Caco-2 (cell line): ENCODE measurements at places on chromosomes 6 and 20. TPM values are rescaled to one million over a fixed set of nuclear protein-coding genes. Genes with fewer than 3 reads are reported as not detected.

The ANKRD6 gene
- 20.5 and 25.6 TPM in 2 replicates for total RNA-seq

- peak overlapping the region; percentile 15; the same call in 1 of the 2 replicates for H3K4me3 ChIP-seq
- no peaks in the 10 kb centered on the region for H3K36me3 ChIP-seq
- peaks cover 33% of the 10 kb centered on the region for H3K4me1 ChIP-seq
- peak overlapping the region; percentile 89 for H3K27ac ChIP-seq
Observed at GRCh38 chr6:27568226-27568897, 95.5 kb upstream of the ZNF184 start.

GRCh38 chr6:125057392-125058246 lies 95.4 kb downstream of the RNF217 start:
- no peak overlapping the region for H3K27ac ChIP-seq
- H3K4me3 ChIP-seq = no peak overlapping the region
- no peaks in the 10 kb centered on the region for H3K27me3 ChIP-seq
- H3K4me1 ChIP-seq = no peaks in the 10 kb centered on the region
- no peak for DNase-seq

- H3K27ac ChIP-seq = no peak overlapping the region
- H3K27me3 ChIP-seq = no peaks in the 10 kb centered on the region
Observed at GRCh38 chr6:18389479-18389878, 2.3 kb downstream of the RNF144B start.

The OSTM1 gene
- 15.9 and 20.1 TPM in 2 replicates for total RNA-seq

DNA sequence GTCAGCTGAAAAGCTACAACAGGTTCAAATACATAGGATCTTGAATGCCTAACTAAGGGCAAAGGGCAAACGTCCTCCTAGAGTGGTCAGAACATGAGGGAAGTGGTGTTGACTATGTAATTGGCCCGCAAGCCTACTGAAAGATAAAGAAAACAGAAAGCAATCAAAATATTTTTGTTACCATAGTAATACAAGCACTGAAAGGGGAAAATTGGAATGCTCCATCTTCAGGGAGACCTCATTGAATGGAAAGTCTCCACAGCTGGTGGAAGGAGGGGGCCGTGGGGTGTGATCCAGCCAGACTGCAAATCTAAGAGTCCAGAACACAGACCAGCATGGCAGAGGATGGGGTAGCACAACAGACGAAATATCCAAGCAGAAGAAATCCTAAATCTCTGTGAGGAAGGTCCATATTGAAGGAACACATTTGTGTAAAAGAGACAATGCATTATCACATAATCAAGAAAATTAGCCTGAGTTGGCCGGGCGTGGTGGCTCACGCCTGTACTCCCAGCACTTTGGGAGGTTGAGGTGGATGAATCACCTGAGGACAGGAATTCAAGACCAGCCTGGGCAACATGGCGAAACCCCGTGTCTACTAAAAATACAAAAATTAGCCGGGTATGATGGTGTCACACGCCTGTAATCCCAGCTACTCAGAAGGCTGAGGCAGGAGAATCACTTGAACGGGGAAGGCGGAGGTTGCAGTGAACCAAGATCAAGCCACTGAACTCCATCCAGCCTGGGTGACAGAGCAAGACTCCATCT lies 39.5 kb downstream of the MTFR2 start:
- H3K27me3 ChIP-seq = no peaks in the 10 kb centered on the region
- no peak for DNase-seq
- H3K36me3 ChIP-seq = no peaks in the 10 kb centered on the region
- no peak overlapping the region for H3K27ac ChIP-seq
- H3K4me1 ChIP-seq = no peaks in the 10 kb centered on the region
- H3K4me3 ChIP-seq = no peak overlapping the region

GRCh38 chr20:20360464-20360863 lies 7.4 kb upstream of the INSM1 start:
- DNase-seq = peak; percentile 56
- H3K4me1 ChIP-seq = peaks cover 5% of the 10 kb centered on the region; the same call in 1 of the 2 replicates
- H3K4me3 ChIP-seq = no peak overlapping the region
- H3K36me3 ChIP-seq = no peaks in the 10 kb centered on the region
- H3K27me3 ChIP-seq = no peaks in the 10 kb centered on the region; the same call in 1 of the 2 replicates

DNA sequence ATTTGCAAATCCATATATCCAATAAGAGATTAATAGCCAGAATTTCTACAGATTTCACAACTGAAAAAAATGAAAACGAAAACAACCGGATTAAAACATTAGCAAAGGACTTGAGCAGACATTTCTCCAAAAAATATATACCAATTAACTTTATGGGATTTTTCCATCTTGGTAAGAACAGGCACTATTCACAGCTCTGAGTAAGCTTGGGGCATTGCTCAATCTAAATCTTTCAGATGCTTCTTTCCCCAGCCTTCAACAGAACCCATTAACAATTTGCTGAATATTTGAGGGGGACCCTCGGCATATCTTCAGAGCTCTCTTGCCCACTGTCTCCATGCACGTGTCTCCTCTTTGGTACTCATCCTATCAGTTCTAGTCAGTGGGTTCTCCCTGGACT lies 111.7 kb upstream of the CD93 start:
- 0 out of 2 replicates have a peak, but pooled peaks cover 4% of the 10 kb centered on the region for H3K4me1 ChIP-seq
- H3K27ac ChIP-seq = no peak overlapping the region
- no peaks in the 10 kb centered on the region for H3K27me3 ChIP-seq
- DNase-seq = no peak
- H3K4me3 ChIP-seq = no peak overlapping the region
